ENCODE measurements at places on chromosomes 6 and 20. TPM values are rescaled to one million over a fixed set of nuclear protein-coding genes. Genes with fewer than 3 reads are reported as not detected.

THEMIS gene
- polyA plus RNA-seq = not detected

SAMD5 gene
- polyA plus RNA-seq = 1.0 TPM

SMOC2 gene
- polyA plus RNA-seq = 16.7 TPM

DNA sequence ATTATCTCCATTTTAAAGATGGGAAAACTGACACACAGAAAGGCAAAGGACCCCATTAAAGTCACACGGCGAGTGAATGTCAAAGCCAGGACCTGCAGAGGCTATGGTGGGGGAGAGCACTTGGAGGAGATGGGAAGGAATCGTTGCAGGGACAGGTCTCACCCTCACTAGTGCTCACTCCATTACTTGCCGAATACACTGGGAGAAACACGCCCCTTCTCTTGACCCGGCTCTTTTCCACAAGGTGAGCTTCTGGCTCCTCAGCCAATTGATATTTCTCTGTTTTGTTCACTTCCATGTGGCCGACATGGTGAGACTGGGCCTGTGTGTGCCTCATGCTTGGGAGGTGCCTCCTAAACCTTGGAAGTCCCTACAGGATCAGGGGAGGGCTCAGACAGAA lies 117.8 kb upstream of the KCNG1 start:
- DNase-seq = no peak

DNA sequence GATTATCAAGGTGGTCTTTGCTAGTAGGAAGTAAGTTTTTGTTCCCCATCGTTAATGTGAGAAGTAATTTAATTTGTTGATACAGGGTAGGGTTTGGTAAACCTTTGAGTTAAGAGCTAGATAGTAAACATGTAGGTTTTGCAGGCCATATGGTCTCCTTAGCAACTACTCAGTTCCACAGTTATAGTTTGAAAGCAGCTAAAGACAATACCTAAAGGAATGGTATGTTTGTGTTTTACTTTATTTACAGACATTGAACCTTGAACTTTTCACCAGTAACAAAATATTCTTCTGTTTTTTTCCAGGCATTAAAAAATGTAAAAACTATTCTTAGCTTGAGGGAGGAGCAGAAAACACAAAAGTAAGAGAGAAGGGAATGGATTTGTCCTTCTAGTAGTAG lies 1.7 kb downstream of the CAP2 start:
- no peak for DNase-seq

GRCh38 chr6:158488065-158488464 lies 71.8 kb upstream of the TMEM181 start:
- no peak for DNase-seq
